ENCODE measurements at places on chromosomes 7 and 10. TPM values are rescaled to one million over a fixed set of nuclear protein-coding genes. Genes with fewer than 3 reads are reported as not detected.
A peak's percentile ranks its signal among the peaks of the same experiment; 100 is the strongest.

DNA sequence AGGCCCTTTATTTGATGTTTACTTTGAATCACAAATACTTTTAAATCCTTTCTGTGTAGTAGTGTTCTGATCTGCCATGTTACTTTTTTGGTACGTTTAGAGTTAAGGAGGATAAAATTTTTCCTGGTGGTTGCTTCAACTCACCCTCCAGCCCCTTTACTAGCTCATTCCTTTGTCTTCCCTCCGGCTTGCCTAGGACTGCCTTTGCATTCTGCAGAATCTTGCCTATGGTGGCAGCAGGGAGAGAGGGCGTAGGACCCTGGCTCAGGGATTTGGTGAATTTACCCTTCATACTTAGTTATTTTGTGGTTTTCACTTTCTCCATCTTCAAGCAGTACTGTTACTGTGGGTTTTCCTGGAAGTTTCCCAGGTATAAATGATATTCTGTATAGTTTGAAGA is 833.5 kb downstream of the XPNPEP1 start:
- no peak for DNase-seq

DNA sequence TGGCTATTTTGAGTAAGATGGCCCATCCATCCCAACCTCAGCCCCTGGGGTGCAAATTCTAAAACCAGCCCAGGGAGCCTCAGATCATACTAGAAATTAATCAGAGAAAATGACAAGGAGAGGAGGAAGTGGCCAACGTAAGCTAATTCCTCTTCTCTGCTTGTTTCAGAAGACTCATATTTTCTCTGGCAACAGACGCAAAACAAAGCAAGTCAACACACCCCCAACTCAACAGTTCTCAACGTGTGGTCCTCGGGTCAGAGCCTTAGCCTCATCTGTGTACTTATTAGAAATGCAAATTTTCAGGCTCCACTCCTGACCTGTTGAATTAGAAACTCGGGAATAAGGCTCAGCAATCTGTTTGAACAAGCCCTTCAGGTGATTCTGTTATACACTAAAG is 413.9 kb upstream of the AUTS2 start:
- DNase-seq, result no peak

GRCh38 chr7:107932805-107933204 is 41.8 kb downstream of the DLD start:
- no peak for DNase-seq

DNA sequence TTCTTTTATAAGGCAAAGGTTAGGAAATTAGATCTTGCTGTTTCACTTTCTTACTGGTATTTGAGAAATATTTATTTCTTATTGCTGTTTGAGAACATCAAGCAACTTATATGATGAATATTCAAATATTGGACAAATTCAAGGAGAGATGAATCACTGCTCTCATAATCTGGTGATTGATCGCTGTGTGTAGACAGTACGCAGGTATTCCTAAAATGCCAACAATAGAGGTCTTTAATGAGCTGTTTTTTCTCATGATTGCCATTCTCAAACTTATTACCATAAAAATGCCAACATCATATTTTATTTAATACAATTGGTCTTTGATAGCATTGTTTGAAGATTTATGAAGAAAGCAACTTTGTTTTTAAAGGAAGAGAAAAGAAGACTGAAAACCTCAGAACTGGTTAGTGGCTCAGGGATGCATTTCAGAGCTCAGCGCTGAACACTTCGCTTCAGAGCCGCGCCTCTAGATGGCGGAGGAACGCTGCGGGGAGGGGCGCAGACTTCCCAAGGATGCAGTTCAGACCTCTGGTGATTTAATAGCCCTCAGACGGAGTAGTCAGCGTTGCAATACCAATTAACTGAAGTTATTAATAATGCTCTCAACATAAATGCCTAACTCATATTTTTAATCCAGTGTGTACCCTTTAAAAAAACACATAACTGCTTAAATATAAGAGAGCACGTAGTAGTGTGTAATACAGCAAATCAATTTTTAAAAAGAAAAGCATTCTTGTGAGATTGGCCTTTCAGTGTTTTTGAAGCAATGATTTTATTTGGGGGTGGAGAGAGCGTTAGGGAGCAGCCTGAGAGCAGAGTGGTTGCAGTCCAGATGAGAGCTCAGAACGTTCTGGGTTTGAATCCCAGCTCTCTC is 38.5 kb upstream of the STEAP4 start:
- peak; percentile 46 for DNase-seq

- peak; percentile 70 for DNase-seq
These were observed 64.1 kb downstream of the CAV1 start for GRCh38 chr7:116588641-116589594.

DNA sequence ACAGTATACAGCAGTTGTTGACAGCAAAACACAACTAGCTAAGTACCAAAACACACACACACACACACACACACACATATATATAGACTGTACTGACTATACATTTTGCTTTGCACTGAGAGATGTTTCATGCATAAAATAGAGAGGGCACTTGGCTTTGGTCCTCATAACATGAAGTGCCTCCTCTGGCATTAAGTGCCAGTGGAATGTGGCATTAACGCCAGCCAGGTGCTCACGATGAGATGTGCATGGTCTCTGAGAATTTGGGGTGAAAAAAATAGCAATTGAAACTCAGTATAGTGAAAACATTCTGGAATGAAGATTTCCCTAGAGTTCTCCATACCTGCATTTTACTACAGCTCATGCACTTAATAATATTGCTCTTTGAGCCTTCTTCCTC is 70.0 kb upstream of the INSYN2A start:
- DNase-seq, result no peak

- peak; percentile 58 for DNase-seq
These were observed 1.3 kb downstream of the LSM8 start for GRCh38 chr7:118185163-118185860.

DNA sequence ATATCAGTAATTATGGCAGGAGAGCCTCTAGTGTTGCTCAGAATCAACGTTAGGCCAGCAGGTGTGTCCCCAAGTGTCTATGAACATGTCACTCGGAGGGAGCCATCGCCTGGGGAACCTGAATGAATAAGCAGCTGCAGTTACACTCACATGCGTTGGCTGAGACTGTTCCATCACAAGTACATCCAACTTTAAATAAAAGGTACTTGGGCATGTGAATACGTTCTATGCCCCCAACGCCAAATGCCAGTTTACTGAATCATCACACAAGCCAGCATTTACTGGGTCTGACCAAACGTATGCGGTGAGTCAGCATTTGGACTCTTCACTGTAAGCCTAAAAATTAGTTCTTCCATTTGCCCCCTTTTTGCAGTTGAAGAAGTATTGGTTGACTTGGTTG is 207.6 kb upstream of the PLXNA4 start:
- peak; percentile 80 for DNase-seq

GRCh38 chr10:80413271-80413996 is 5.1 kb downstream of the PRXL2A start:
- no peak for DNase-seq

- peak; percentile 96 for DNase-seq
These were observed 10.4 kb downstream of the CUL2 start for GRCh38 chr10:35079763-35080162.

DNA sequence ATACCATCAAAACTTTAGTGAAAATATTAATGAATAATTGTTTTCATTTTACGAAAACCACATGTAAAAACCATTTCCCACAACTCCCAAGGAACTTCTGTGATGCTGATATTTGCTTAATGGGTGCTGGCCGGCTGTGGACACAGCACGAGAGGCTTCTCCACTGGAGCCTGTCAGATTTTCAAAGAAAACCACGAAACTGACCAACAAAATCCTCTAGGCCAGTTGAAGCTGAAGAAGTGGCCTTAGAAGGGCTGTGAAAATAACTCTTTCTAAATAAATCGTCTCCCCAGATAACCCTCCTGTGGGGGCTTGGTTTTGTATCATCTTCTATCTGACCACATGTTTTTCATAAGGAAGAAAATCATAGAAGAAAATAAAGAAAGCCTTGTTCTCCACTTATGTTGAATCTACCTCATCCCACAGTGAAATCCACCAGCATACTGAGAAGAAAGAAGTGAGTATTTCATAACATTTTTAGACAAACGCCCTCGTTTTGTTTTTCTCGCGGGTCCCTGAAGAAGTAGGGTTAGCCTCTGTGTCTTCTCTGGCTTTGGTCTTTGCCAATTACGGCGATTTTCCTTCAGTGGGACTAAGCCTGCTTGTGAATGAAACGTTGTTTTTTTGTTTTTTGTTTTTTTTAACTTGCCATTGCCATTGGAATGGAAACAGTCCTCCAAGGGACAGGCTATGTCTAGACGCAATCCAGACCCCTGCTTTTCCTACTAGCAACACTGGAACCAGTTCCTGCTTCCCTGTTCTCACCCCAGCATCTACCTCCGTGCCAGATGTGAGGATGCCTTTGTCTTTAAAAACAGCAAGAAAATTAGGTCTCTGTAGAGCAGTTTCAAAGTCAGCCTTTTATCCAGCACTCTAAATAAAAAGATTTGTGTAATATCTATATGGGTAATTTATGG is 123.9 kb downstream of the ADAM12 start:
- peak; percentile 36 for DNase-seq

GRCh38 chr10:69957241-69957885 is 95.3 kb upstream of the MACROH2A2 start:
- no peak for DNase-seq

DNA sequence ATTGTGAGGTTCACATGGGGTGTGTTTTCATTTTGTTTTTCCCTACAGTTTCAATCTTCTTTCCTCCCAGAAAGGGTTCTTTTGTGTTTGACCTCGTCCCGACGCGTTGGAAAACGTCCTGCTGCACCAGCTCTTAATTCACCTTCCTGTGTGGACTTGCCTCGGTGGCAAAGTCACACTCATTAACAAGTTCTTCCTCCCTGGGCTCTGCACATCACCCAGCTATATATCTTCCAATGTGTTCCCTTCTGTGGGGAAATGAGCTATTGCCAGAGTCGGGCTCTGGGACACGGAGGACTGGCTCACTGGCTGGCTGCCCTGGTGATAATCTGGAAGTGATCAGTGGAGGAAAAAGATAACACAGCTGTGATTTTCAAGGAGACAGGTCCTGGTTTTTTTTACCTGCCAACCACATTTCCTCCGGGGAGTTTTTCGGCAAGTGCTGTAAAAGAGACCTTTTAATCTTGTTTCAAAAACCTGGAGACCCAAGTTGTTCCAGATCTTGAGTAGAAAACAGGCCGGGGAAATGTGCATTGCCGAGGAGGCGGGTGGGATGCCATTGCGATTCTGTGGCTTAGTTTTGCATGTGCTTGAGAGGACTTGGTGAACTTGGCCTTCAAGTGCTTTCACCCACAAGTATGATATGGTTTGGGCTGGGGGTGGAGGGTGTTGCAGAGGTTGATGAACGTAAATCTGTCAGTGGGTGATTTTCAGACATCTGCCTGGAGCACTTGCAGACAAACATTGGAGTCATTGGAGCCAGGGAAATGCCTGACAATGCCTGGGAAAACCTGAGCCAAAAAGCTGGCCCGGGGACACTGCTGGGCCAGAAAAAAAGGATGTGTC is 96.5 kb upstream of the CREB5 start:
- peak; percentile 54 for DNase-seq

DNA sequence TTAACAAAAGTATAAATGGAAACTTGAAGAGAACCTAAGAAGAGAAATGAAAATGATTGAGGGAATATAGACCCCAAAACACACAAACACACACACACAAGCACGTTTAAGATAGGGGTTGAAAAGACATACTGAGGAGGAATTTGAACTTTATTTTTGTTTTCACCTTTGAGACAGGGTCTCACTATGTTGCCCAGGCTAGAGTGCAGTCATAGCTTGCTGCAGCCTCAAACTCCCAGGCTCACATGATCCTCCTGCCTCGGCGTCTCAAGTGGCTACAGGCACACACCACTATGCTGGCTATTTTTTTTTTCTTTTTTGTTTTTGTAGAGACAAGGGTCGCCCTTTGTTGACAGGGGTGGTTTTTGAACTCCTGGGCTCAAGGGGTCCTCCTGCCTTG is 4.0 kb downstream of the BTRC start:
- no peak for DNase-seq

DNA sequence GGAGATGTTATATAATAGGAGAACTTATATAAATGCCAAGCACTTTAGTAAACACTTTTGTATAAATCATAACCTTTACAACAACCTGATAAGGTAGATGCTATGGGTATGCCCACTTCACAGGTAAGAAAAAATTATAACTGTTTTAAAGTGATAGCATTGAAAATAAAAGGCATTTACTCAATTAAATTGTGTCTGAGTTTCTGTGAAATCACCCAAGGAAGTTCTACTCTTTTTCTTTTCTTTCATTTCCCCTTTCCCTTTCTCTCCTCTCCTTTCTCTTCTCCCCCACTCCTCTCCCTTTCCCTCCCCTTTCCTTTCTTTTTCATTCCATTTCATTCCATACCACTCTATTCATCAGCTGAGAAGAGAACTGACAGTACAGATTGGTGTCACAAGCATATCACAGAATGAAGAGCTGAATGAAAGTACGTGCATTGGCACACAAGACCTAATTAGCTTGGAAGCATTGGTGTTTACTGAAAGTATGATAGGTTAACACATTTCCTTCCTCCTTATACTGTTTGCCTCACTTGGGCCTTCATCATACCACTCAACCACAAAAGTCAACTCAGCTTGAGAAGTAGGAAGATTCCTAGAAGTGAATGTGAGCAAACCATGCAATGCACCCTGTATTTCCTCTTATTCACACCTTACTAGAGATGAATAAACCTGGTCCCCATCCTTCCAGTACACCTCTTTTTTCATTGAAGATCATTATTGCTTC is 117.9 kb upstream of the AGR3 start:
- no peak for DNase-seq

DNA sequence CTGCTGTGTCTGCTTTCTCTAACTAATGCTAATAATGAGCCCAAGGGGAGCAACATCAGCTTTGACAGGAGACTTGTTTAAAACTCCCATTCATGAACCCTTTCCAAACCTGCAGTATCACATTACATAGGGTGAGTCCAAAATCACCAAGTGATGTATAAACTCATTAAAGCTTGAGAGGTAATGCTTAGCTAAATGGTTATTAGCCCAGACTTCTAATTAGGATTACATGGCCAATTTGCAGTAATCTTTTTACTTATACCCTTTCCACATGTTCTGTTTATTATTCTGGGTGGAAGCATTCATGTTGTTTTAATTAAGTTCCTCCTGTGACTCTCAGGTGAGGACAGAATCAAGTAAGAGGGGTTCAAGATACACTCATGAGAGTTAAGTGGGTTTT is 17.5 kb downstream of the ZNF138 start:
- no peak for DNase-seq

- no peak for DNase-seq
These were observed 13.7 kb downstream of the ZMIZ2 start for GRCh38 chr7:44762300-44762699.

DNA sequence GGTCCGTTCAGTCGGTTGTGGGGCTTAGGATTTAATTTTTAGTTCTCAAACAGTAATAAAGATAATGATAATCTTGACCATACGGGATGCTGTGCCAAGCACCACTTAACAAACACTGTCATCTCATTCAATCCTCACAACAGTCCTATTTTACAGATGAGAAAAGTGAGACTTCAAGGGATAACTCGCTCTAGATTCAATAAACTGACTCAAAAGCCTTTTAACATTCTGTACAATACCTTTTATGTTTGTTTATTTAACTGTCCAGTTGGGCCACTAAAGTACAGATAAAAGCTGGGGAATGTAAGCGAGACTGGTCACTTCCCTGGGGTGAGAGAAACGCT is 437 bp upstream of the CFAP69 start:
- DNase-seq, result no peak

TAF5 gene
- 1.7 TPM for polyA plus RNA-seq

PPP1R17 gene
- 0.29 TPM for polyA plus RNA-seq

TAS2R5 gene
- 0.22 TPM for polyA plus RNA-seq

A1CF gene
- not detected for polyA plus RNA-seq

CCDC71L gene
- 29.8 TPM for polyA plus RNA-seq

ANXA8L1 gene
- 2.0 TPM for polyA plus RNA-seq

ZSWIM8 gene
- 25.5 TPM for polyA plus RNA-seq

PNLIPRP2 gene
- polyA plus RNA-seq, result not detected

ELAPOR2 gene
- polyA plus RNA-seq, result 0.57 TPM

TFEC gene
- polyA plus RNA-seq, result not detected

ZNF488 gene
- polyA plus RNA-seq, result not detected

Data from GM23248 (cell line).